ENCODE measurements at places on chromosomes 1 and 21. TPM values are rescaled to one million over a fixed set of nuclear protein-coding genes. Genes with fewer than 3 reads are reported as not detected.
A peak's percentile ranks its signal among the peaks of the same experiment; 100 is the strongest.

DNA sequence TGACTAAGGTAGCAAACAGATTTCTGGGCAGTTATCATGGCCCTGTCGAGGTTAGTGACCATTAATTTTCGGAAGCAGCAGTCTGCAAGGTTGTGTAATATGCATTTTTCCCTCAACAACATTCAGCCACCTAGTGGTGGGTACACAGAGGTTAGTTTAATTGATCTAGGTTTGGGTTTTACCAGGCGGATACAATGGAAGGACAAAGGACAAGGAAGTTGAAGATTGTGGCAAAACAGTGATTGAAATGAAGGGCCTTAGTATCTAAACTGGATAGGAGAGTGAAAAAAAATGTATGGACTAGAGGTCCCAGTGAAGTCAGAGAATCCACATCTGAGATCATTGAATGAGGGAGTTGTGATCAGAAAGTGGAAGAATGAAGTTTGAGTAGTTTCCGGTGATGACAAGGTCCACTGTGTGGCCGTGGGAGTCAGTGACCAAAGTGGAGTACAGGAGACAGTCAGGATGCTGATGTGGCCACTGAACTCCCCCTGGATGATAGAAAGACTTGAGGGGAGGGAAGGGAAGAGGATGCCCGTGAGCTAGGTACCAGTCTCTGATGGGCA lies 2.8 kb downstream of the ARMH1 start:
- peak; percentile 71 for DNase-seq

Gene ZNF683
- not detected for total RNA-seq

DNA sequence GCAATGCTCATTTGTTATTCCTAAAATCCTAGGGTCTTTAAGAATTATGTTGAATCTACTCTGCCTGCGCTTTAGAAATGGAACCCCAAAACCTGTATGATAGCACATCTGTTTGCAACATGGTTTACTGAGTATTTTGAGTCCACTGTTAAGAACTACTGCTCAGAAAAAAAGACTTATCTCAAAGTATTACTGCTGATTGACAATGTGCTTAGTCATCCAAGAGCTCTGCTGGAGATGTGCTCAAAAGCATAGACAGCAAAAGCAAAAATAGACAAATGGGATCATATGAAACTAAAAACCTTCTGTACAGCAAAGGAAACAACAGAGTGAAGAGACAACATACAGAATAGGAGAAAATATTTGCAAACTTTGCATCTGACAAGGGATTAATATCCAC lies 107.0 kb downstream of the CTH start:
- DNase-seq: no peak

DNA sequence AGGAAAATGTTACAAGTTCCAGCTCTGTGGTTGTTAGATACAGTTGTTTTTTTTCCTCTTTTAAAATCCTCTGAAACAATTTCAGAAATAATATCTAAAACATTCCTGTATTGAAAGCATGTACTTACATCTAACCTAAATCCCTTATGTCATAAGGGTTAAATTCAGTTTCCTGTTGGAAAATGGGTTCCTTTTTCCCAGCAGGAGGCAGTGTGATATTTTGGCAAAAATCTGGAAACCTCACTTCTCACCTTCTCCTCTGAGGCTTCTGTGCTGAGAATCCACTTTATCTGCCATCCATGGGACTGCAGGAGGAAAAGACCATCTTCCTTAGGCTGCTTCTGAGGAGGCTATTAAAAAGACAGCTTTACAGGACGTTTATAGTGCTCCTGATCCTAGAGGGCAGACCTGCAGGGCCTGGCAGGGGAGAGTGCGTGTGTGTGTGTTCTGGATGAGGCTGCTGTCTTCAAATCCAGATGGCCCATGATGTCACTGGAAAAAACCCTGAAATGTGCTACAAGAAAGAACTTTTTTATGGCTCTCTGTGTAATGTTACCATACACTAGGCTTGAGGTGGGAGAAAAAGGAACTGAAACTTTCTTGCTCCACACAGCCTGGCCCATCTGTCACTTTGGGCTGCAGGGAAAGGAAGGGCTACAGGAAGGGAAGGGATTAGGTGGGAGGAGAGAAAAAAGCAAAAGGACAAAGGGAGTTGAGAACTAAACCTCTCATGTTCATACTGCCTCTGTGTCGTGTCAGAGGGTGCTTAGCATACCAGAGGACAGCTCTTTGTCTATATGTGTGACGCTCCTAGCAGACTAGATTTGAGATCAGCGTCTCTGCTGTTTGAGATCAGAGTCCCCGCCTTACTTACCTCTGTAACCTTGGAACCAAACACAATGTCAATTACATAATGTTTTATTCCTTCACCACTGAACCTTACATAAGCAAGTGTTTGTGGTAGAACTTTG lies 379.2 kb upstream of the SPAG17 start:
- peak; percentile 14 for DNase-seq

- DNase-seq: no peak
Observed at GRCh38 chr1:223466151-223466550, 72.9 kb downstream of the CCDC185 start.

GRCh38 chr21:32096411-32096810 lies 182.4 kb downstream of the MIS18A start:
- DNase-seq: peak; percentile 82

Gene ARHGEF16
- total RNA-seq: 19.1 TPM

GRCh38 chr1:7224644-7225043 lies 439.4 kb downstream of the CAMTA1 start:
- DNase-seq: peak; percentile 49

Gene GBP5
- total RNA-seq: not detected

Gene FMO3
- total RNA-seq: not detected

- peak; percentile 61 for DNase-seq
Observed at GRCh38 chr1:181391301-181391900, 91.9 kb upstream of the CACNA1E start.

Gene REG4
- not detected for total RNA-seq

DNA sequence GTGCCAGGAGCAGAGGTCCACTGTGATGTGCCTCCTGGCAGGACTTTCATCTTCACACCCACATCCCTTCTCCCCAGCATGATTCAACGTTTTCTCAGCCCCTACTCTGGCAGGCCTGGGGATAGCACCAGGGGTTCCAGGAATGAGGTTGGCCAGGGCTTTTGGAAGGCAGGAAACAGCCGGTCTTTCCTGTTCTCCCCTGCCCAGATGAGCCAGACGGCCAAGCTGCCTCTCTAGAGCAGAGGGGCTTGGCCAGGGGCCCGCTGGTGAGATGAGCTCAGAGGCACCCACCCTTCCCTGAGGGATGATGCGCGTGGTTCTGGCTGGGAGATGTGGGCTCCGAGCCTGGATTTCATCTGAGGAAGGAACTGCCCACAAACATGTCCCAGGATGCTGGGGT lies 4.3 kb upstream of the MFAP2 start:
- no peak for DNase-seq

DNA sequence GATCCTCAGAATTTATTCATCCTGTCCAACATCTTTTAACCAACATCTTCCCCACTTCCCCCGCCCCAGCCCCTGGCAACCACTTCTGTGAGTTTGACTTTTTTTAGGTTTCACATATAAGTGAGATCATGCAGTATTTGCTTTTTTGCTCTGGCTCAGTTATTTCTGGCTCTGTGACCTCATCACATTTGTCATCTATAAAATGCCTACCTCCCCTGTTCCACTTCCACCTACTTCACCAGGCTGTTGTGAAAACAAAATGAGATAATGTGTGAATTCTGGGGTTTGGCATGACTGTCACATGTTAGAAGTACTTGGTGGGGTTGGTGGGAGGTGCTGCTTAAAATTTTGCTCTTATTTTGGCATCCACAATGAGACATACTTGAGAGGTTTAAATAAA lies 18.4 kb downstream of the HHAT start:
- DNase-seq: no peak

- DNase-seq: peak; percentile 61
Observed at GRCh38 chr21:15520811-15521643, 208.8 kb upstream of the USP25 start.

Gene OR14K1
- not detected for total RNA-seq

GRCh38 chr1:212162635-212163034 lies 122.6 kb upstream of the PPP2R5A start:
- no peak for DNase-seq

DNA sequence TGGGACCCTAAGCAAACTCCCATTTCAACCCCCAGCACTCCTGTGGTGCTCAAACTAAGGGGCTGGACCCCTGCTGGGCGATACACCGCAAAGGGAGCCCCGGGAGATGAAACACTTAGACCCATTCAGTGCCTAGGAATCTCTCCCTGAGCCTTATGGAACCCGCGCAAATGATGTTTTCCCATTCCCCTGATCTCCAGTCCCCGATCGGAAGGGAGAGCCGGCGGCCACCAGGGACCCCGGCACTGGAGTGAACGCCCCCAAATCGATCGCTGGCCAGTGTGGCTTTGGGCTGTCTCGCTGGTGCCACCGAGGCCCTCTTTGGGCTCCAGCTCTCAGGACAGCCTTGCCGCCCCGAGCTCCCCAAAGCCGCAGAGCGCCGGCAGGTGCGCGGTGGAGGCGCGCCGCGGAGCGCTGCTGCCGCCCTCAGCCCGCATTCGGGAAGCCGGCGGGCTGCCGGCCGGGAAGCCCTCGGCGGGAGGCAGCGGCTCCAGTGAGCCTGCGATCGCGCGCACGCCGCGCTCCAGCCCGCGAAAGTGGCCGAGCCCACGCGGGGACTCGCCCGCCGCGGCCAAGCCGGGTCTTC lies 1.1 kb downstream of the PLXNA2 start:
- DNase-seq: peak; percentile 66

GRCh38 chr21:41958886-41959563 lies 5.2 kb upstream of the C2CD2 start:
- DNase-seq: no peak

Gene LAMC1
- 111 TPM for total RNA-seq

- no peak for DNase-seq
Observed at GRCh38 chr1:32122151-32122550, 14.3 kb downstream of the KPNA6 start.

GRCh38 chr1:207938016-207938415 lies 27.1 kb upstream of the CD34 start:
- no peak for DNase-seq

- DNase-seq: no peak
Observed at GRCh38 chr1:41240781-41241353, 1.2 kb downstream of the SCMH1 start.

Gene TDRD10
- total RNA-seq: not detected

- no peak for DNase-seq
Observed at GRCh38 chr1:99110140-99111041, 105.7 kb upstream of the PLPPR5 start.

Gene GRHL3
- total RNA-seq: 1.1 TPM

- peak; percentile 10 for DNase-seq
Observed at GRCh38 chr1:178784131-178784536, 59.1 kb downstream of the RALGPS2 start.

DNA sequence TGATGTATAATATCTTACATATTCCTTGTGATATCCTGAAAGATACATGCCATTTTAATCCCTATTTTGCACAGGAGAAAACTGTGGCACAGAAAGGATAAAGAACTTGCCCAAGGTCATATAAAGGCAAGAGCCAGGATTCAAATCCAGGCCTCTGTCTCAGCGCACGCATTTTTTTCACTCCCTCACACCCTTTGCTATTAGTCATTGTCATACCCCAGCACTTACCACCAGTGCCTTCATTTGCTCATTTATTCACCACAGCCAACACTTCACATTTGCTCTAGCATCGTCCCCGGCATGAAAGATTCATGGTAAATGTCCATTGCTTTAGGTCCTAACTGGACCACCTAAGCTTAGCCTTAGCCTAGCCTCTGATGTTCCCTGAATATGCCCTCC lies 14.2 kb downstream of the ALX3 start:
- no peak for DNase-seq

DNA sequence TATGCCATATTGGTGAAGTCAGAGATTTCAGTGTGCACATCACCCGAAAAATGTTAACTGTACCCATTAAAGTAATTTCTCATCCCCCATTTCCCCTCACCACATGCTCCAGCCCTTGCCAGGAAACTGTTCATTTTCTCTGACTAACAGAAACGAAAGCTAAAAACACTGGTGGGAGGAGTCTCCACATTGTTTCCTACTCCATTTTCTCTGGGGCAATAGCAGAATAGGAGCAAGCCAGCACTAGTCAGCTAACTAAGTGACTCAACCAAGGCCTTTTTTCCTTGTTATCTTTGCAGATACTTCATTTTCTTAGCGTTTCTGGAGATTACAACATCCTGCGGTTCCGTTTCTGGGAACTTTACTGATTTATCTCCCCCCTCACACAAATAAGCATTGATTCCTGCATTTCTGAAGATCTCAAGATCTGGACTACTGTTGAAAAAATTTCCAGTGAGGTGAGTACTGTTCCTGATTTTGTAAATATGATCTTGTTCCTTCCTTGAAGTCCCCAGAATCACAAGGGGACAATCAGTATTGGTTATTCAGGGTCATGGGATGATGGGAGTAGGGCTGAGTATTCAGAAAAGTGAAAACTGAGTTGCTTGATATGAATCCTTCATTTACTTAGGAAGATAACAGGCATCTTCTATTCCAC lies at the start of gene IFI16:
TSS of gene IFI16 (plus strand) at position 204 of the 658 bp plus-strand sequence. CDS start 4,774 bp downstream, outside the sequence.
- DNase-seq: no peak

- peak; percentile 75 for DNase-seq
Observed at GRCh38 chr1:160078512-160079195, 2.7 kb upstream of the KCNJ9 start.

DNA sequence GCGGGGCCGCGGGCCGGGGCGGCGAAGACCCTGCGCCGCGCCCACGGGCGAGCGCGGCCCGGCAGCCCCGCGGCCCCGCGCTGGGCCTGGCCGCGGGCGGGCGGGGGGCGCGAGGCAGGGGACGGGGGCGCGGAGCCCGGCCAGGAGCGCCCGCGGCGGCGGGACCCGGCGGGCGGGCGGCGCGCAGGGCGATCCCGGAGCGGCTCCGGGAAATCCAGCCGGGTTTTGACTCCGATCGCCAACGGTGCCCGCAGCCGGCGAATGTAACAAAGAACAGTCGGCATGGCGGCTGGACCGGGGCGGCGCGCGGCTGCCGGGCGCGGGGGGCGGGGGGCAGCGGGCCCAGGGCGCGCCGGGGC lies 334 bp downstream of the PRDM15 start:
- peak; percentile 89 for DNase-seq

DNA sequence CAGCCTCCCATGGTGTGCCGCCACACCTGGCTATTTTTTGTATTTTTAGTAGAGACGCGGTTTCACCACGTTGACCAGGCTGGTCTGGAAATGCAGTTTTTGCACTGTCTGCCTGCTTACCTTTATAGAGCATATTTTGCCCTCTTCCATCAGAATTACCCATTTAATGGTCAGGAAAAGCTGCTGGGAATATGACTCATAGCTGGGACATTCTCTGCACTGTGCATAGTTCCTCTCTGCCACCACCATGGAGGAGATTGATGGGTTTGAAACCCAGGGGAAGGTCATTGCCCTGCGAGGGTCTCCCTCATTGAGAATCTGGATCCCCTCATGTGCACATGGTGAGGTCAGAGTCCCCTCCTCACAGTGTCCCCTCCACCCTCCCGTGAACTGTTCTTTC lies 32.1 kb downstream of the MX1 start:
- no peak for DNase-seq

- no peak for DNase-seq
Observed at GRCh38 chr1:200838676-200839445, 33.9 kb upstream of the GPR25 start.

Gene THEM5
- not detected for total RNA-seq

Data from GM23338 (cell line).